NCI-H1417 (cell line): ENCODE measurements at places on chromosomes 5 and 9.
A peak's percentile ranks its signal among the peaks of the same experiment; 100 is the strongest.

DNA sequence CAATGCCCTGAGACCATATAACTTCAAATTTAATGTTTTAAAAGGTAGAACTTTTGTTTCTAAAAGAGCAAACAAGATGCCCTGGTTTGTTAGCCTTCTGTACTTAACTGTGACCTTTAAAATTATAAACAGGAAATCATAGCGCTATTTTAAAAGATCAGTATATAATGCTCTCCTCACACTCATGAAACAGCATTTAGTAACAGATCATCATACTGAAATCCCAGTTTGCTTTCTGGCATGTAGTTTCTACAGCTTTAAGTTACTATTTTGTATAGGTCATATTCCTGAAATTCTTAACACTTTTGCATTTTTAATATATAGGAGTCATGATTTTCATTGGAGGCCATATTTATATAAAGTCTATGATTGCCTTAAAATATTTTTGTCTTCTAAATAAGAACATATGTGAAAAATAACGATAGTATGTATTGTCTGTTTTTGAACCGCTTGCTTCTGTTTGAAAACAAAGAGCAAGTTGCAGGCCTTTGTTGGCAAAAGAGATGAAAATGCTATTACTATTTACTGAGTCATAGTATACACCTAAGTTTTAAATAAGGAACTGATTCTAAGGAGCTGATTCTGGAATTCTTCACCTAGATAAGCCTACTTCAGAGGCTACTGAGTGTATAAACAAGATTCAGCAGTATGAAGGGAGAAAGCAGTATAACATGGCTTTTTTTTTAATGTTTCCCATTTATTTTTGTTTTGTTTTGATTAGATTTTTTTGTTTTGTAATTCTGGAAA lies 20.5 kb downstream of the SRFBP1 start:
- no peak for DNase-seq

GRCh38 chr9:106941916-106942315 lies 79.0 kb downstream of the ZNF462 start:
- no peak for DNase-seq

DNA sequence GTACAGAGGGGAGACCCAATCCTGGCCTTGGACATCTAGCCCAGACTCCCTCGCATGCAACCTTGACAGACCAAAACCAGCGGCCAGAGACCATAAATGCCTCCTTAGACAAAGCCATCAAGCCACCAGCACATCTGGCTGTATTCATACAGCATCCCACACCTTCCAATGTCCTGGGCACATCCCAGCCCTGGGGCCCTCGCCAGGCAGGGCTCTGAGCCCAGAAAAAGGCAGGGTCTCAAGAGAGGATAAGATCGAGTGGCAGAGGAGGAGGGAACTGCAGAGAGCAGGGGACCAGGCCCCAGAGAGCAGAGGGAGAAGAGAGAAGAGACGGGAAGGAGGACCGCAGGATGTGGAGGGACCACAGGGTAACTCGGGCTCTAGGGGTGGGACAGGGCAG lies 45.4 kb downstream of the CAMK2A start:
- no peak for DNase-seq

GRCh38 chr5:66839636-66840185 lies 243.5 kb downstream of the MAST4 start:
- DNase-seq = no peak

GRCh38 chr5:145942201-145942600 lies 5.8 kb downstream of the SH3RF2 start:
- DNase-seq = no peak

DNA sequence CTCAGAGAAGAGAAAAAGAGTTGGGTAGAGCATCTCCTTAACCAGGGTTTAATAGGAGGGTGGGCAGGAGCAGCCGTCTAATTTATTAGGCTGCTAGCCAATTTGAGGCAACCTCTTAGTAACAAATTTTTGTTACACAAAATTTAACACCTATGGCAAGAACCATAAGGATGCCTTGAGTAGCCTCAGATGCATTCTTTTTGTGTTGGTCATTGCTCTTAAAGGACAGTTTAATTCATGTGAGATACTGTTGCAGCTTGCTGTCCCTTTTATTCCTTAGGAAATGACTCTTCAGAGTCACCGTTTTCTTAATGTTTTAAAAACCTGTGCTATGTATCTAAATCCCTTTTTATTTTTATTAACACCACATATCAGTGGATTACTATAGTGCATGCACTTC lies 255.1 kb downstream of the MAST4 start:
- DNase-seq = no peak

DNA sequence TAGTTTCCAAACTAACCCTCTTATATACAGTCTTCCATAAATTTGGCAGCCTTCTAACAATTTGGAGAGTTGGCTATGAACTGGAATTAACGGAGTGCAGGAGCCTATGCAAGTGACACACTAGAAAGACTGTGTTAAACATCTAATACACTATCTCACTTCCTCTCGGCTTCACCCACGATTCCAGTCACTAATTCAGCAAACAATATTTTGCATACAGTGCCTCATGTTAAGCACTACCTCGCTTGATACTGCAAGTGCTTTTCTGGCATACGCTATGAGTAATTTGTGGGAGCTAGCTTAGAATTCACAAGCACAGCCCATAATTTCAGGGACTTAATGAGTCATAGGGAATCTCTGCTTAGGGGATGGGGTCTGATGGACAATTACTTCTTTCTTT lies 102.5 kb downstream of the ST8SIA4 start:
- DNase-seq = no peak

- no peak for DNase-seq
Observed at GRCh38 chr9:91305596-91306295, 56.0 kb downstream of the AUH start.

DNA sequence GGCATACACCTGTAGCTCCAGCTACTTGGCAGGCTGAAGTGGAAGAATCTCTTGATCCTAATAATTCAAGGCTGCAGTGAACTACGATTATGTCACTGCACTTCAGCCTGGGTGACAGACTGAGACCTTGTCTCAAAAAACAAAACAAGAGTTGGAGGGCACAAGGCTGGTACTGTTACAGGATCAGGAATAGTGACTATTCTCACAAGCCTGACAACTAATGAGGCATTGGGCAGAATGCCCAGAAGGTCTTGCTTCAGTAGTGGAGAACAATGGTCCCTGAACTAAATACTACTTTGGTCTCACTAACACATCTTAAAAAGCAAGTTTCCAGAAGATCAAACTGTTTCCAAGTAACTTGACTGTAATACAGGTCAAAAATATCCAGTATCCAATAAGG lies 182.9 kb upstream of the RFX3 start:
- peak; percentile 85 for DNase-seq

- DNase-seq = no peak
Observed at GRCh38 chr5:141042555-141042954, 8.6 kb upstream of the PCDHB1 start.

GRCh38 chr5:124121198-124121597 lies 609.2 kb downstream of the CSNK1G3 start:
- no peak for DNase-seq

GRCh38 chr9:19032406-19032805 lies 603 bp downstream of the SAXO1 start:
- DNase-seq = peak; percentile 46

- DNase-seq = no peak
Observed at GRCh38 chr9:77588271-77588937, 59.7 kb downstream of the GNA14 start.

DNA sequence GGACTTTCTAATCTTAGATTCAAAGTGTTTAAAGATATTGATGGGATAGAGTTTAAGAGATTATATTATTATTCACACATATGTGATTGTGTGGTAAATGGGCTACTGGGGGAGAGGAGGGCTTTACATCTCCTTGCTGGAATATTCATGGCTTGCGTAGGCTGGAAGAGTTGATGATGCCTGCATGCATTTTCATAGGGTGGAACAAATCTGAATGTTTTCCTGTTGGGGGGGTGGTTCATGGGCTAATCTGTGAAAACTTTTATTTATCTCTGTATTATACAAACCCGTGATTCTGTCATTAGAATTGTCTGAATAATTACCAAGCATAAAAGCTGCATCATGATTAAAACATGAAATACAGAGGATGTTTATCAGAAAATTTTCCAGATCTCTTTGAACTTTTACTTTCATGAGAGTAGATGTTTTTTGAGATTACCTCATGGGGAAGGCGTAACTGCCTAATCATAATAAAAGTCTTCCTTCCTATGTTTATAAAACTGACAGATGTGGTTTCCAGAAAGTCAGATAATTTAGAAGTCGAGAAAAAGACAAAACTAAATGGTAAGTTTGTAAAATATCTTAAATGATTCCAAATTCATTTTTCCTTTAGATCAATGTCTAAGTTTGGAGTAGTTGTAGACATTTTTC lies 1185.4 kb upstream of the SEMA6A start:
- DNase-seq = no peak

- no peak for DNase-seq
Observed at GRCh38 chr9:1050125-1050895, at the start of gene DMRT2. Gene DMRT2, plus strand, starts transcription at chr9:1050357. Its CDS starts 1,257 bp downstream, at chr9:1051614.

DNA sequence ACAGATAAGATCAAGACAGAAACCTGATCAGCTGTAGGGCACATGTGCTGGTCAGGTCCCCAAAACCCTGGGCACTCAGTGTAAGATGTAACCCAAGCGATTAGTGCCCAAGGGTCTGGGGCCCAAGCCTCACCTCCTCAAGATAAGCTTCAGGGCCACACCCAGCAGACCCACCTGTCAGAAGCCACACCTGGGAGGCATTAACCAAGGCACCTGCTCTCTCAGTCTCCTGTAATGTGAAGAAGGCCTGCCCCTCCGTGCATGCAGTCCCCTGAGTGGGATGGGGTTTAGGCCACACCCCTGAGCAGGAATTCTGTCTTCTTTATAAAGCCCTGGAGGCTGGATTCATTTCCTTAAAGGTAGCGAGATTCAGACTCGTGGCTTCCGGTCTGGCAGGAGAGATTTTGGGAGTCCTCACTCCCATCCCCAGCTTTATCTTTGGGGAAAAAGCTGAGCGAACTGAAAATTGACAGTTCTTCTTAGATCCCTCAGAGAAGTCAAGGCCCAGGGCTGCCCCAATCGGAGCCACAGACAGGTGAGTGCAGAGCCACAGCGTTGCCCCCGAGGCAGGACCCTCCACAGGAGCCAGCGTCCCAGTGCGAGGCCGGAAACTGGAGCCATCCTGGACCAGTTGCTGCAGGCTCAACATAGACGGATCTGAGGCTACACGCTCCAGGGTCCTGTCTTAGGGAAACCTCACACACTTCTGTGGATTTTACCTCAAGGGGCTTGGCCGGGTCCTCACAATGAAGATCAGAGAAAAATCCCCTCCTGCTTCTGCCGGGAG lies 357.6 kb upstream of the IRX4 start:
- no peak for DNase-seq
